Left colon (tissue), 2 donors: ENCODE measurements at places on chromosomes 7 and 10. TPM values are rescaled to one million over a fixed set of nuclear protein-coding genes. Genes with fewer than 3 reads are reported as not detected.

DNA sequence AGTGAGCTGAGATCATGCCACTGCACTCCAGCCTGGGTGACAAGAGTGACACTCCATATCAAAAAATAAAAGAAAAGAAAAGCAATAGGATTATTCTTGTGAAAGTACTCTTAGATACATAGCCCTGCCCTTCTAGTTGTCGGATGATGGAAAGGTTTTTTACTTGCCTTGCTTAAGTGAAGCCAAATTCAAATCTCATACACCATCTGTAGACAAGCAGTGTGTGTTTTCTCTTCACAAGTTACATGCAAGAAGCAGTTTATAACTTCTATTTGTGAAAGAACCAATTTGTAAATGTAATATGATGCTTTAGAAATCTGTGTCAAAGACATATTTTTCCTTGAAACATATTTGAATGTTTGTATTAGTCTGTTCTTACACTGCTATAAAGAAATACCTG lies 15.8 kb upstream of the MPP7 start:
- no peak for DNase-seq

GRCh38 chr7:102417105-102417504 lies 16.3 kb upstream of the ORAI2 start:
- no peak for DNase-seq

DNA sequence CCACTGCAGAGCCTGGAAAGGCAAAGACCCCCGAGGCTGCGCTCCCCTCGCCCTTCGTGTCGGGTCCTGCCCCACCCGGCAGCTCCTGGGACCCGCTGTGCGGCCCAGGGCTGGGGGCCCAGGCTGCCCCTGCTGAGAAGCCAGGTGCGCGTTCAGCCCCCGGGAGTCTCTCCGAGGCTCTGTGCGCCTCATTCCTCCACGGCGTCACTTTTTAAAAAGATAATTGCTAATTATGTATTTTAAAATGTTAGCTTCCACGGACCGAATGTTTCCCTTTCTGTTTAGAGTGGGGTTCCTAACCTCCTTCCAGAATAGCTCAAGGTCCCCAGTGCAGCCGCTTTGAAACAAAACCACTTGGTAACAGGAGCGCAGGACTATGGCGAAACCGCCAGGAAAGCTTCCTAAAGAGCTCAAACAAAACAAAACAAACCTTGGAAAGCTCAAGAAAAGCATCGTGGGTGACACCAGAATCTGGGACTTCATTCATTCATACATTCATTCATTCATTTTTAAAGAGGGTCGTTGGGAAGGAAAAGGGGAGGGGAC lies 45.6 kb downstream of the PDIA4 start:
- DNase-seq = no peak

GRCh38 chr7:142863891-142864685 lies 9.2 kb downstream of the EPHB6 start:
- DNase-seq = no peak

The DPYSL4 gene
- total RNA-seq = 0.45 TPM

- DNase-seq = no peak
Measured at GRCh38 chr10:108443636-108444035, 1279.1 kb upstream of the SORCS1 start.

DNA sequence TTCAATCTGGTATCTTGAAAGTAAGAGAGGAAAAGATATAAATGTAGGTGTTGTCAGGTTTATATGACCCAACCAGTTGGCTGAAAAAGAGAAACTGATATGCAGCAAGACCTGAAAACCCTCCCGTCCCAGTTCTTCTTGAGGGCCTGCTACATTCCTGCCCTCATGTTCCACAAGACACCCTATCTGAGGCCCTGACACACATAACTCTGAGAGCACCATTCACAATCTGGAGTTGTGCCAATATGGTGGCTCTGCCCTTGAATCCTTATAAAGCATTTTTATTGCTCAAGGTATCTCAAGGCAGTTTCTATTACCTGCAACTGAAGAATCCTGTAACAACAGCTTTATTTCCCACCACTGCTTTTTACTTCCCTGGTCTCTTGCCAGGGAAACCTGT lies 17.0 kb downstream of the XPNPEP1 start:
- no peak for DNase-seq

DNA sequence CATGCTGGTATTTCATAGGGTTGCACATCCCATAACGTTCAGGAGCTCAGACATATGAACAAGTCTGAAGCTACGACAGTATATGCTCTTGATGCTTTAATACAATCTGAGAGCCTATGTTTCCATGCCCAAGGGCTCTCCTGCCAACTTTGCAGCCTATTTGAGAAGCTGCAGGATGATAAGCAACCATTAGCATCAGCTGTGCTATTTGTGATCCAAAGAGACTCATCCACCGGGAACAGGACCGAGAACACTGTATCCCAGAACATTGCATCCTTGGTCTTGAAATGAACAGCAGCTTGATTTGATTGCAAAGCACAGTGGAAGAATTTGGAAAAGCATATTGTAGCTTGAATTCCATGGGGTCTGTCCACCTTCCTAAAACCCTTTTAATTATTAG lies 156.2 kb upstream of the PTER start:
- DNase-seq = no peak

- DNase-seq = peak; percentile 25
Measured at GRCh38 chr7:27994639-27995038, 186.0 kb downstream of the JAZF1 start.

DNA sequence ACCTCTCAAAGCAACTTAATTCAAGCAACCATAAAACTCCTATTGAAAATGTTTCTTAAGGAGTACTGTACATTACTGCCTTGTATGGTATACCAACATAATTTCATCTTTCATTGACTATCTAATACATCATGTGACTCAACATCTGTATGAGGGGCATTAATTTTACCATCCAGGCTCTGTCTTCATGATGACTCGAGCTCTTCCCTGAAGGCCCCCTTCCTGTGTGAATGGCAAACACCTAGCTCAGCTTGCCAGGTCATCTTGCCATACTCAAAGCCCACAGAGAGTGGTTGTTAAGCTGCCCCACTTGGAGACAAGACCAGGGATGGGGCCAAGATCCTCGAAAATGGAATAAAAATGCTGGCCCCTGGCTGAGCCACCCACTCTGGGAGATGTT lies 82.4 kb downstream of the SGMS1 start:
- no peak for DNase-seq

DNA sequence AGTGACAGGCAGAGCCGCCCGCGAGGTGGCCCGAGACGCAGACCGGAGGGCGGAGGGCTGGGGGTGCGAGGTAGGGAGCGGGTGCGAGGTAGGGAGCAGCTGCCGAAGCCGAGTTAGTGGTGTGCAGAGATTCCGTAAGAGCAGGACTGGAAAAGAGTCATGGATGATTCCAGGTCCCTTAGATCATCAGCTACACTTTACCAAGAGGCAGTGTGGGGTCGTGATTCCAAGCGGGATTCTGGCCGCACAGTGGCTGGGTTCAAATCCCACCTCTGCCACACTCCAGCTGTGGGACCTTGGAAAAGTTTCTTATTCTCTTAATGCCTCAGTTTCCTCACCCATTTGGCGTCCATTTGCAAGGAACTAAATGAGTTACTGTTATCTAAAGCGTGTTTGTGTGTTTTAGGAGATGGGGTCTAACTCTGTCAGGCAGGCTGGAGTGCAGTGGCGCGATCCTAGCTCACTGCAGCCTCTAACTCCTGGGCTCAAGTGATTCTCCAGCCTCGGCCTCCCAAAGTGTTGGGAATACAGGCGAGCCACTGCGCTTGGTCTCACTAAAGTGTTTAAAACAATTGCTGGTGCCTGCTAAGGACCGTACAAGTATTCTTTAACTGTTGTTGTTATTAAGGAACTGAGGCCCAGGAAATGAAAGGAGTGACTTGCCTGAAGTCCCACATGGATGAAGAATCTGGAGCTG lies 1.1 kb downstream of the NDUFB2 start:
- DNase-seq = no peak

DNA sequence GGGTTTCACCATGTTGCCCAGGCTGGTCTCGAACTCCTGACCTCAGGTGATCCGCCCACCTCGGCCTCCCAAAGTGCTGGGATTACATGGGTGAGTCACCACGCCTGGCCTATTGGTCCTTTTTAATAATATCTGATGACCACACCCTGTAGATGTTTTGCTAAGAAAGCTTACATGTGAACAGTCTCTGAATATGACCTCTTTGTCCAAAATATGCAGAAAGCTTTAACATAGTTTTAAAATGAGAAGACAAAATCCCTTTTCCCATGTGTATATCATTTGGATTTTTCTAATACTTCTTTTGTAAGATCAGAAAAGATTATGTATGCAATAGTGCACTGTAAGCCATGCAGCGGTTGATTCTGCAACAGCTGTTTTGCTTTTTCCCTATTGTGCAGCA lies 38.5 kb downstream of the MCU start:
- no peak for DNase-seq

The VCL gene
- total RNA-seq = 122 TPM

DNA sequence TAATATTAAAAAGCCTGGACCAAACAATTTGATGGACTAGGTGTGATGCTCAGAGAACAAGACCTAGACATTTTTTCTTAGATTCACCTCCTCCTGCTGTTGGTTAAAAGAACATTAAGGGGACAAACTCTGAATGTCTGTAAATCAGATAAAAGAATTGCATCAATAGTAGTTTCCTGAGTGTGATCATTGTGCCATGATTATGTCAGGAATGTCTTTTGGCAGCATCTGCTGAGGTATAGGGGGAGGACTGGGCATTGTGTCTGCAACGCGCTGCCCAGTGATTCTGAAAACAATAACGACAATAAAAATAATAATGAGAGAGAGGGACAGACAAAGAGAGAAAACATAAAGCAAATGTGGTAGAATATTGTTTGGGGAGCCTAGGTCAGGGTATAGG lies 6.9 kb downstream of the C7orf57 start:
- DNase-seq = no peak

The LLCFC1 gene
- not detected for total RNA-seq

DNA sequence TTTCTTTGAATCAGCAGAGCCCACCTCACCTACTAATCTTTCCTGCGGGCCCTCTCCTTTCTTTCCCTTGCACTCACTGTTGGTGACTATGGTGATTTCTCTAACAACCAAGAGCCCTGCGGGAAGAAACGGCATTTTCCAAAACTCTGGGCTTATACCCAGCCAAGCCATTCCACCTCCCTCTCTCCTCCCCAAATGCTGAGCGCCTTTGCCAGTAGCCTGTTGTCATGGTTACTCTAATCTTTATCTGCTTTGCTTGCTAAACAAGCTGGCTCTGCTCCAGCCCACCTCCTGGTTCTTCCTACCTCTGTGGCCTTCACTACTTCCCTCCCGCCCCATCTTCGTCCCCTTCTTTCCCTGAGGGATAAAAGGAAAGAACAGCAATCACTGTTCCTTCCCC lies 86.7 kb downstream of the DGKI start:
- DNase-seq = no peak

DNA sequence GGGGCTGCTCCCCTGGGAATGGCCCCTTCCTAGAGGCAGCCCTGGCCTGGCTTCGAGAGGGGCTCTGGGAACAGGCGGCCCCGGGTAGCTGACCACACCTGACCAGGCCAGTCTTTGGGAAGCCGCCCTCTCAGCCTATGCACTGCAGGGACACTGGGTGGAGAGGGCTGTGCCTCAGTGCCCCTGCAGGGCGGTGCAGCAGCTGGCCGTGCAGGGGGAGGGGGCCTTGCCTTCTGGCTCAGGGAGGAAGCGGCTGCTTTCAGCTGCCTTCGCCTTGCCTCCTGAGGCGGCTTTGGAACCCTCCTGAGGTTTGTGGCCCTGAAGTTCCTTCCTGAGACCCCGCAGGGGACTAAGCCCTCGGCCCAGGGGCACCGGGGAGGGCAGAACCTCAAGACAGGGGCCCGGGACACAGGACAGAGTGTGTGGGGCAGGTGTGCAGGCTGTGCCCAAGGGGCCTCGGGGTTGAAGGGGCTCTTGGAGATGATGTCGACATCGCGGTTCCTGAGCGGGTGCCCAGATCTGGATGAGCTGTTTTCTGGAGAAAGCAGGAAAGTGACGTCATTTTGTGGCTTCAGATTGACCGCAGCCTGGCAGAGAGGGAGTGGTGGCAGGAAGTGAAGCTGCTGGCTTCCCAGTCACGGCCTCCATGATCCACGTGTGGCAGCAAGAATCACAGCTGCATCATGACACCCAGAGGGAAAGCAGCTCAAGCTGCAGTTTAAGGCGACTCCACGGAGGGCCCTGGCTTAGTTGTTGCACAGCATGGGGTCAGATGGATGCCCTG lies 17.7 kb downstream of the ADAM8 start:
- peak; percentile 70 for DNase-seq

The DHTKD1 gene
- total RNA-seq = 34.6 TPM

DNA sequence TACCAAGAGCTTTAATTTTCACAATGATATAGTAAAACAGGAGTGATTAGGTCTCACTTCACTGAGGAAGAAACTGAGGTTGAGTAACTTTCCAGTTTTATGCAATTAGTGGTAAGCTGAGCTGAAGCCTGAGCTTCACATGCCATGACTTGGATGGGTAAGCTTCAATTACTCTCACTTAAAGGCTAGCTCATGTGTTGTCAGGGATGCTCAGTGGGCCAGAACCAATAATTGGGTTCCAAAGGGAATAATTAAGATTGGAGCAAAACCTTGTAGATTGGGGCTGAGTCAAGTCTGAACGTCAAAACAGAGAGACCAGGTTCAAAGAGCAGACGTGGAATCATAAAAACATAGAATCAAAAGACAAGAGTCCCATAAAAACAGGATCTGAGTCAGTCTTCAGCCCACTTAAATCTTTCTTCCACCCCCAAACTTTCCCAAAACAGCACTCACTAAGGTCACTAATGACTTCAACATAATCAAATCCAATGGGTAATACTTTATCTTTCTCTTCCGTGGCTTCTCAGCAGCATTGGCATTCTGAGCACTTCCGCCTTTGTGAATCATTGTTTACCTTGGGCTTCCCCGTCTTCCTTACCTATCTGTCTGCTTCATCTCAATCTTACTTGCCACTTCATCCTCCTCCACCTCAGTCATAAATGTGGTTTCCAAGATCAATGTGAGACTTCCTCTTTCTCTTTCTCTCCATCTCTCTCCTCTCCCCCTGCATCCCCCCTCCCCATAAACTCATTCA lies 23.0 kb upstream of the EGFR start:
- peak; percentile 38 for DNase-seq

GRCh38 chr7:92325858-92326257 lies 80.1 kb downstream of the ANKIB1 start:
- DNase-seq = no peak
